ENCODE measurements at places on chromosomes 4 and X.

DNA sequence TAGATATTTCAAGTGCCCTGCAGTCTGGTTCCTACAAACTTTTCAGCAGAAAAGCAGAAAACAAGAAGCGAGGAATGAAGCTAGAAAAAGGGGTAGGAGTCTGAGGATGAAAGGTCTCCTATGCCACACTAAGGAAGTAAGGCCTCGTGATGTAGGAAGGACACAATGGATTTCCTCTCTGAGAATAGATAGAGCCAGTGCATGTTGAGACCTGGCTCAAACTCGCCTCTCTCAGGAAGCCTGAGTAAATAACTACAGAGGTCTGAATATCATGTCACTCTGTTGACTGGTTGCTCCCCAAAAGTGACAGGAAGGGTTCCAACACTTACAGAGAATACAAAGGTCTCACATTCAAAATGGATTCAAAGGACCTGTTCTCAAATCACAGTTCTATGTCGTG, 93.3 kb downstream of the GRIA3 start:
- DNase-seq, result no peak

DNA sequence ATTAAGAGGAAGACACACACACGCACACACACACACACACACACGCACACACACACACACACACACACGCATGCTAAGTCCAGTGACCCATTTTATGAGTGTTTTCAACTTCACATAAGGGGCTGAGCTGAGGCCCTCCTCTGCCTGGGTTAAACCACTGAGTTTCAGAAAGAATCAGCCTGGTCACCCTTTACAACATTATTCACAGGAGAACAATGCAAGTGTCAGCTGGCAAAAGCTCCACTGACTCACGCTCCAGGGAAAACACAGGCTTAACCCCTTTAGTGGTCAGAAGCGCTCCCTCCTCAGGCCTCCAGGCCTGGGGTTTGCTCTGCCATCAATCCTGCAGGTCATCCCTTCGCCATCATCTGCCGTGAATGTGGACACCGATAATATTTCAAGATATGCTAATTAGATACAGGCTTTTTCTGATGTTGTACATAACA, 46.9 kb downstream of the ACOX3 start:
- DNase-seq, result no peak

GRCh38 chrX:72393836-72394517, 88.3 kb upstream of the CITED1 start:
- no peak for DNase-seq

GRCh38 chr4:19850909-19851308, 400.8 kb upstream of the SLIT2 start:
- DNase-seq, result no peak

- DNase-seq, result no peak
These were observed 32.2 kb downstream of the LNX1 start for GRCh38 chr4:53559021-53559620.

DNA sequence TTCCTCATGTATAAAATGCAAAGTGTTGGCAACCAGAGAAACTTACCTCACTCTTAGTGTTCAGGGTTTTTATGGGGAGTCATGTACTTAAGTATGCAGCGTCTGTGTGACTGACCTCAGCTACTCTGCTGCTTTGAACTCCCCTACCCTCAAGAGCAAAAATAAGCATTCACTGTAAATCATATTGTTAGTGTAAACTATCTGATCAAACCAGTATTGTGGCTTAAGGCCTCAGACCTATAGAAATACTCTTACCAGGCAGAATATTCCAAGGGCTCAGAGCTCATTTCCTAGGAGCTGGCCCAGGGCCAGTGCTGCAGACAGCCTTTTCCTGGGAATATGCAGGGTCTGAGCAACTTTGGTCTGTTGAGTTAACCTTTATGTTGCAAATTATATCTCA, 453.1 kb downstream of the CCSER1 start:
- DNase-seq, result no peak

DNA sequence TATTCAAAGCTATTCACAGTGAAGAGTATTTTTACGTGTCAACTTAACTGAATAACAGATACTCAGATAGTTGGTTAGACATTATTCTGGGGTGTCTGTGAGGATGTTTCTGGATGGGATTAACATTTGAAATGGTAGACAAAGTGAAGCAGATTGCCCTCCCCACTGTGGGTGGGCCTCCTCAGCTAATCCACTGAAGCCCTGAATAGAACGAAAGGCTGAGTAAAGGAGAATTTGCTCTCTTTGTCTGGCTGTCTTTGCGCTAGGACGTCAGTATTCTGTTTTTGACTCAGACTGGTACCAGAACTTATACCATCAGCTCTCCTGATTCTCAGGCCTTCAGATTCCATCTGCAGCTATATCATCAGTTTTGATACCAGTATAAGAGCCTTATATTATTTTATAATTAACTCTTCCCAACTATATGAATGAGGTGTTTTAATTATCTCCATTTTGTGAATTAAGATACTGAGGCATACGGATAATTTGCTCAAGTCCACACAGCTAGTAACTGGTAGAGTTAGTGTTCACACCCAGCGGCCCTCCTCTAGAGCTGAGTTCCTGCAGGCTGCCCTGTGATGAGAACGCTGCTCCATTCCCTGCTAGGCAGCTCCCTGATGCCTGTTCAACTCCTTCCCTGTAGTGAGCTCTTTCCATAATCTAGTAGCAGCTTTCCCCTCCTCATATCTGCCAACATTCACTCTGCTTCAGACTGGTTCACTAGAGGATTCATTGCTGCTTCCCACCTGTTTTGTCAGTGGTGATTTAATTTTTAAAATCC, 87.5 kb downstream of the RBM46 start:
- DNase-seq, result no peak

DNA sequence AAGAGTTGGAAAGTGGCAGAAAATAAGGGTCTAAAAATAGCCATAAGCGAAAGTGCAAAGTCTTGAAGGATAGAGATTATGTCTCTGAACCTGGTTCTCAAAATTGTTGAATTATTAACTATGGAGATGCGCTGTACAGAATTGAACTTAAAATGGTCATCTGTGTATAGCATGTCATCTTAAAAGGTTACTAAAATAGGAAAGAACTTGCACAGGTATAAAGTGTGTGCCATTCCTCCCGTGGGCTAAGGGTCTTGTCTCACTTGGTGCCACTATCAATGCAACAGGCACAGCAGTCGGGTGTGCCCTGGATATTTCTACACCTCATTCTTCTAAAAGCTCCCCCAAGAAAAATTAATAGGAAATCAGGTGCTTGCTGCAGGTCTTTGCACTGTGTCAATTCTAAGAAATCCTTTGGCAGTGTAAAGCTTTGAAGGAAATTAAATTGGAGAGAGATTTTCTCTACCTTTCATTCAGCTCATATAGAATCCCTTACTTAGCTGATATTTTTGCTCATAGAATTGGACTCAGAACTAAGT, 2.4 kb downstream of the SORBS2 start:
- no peak for DNase-seq

DNA sequence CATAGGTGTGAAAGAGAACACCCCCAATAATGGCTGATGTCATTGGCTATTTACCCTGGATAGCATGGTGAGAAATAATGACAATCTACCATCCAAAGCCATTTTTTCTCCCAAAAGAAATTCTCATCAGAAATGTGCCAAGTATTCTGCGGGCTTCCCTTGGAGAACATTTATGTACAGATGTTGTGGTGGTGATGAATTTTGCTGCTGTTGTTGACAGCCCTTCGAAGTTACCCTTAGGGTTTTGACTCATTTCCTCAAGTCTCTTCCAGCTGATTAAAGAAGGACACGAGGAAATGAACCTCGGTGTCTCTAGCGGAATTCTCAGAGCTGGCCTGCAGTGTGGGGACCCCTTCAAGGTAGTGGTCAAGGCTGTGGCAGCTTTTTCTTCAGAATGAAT, 3.4 kb downstream of the KIT start:
- DNase-seq, result no peak

GRCh38 chr4:175308236-175308635, 390.1 kb downstream of the ADAM29 start:
- DNase-seq, result no peak

DNA sequence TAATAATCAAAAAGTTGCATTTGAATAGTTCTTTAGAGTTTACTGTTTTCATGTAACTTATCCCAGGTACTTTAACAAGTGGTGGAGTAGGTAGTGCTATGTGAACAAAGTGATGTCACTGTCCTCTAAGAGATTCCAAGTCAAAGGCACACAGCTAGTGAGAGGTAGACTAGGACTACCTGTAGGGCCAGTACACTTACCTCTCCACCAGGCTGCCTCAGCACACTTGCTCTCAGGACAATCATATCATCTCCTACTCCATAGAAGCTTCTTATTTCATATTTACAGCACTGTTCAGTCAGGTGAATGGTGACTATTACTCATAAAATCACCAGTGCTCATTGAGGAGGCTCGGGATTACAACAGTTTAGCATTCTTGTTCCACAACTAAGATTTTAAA, 173.0 kb upstream of the EMCN start:
- no peak for DNase-seq

DNA sequence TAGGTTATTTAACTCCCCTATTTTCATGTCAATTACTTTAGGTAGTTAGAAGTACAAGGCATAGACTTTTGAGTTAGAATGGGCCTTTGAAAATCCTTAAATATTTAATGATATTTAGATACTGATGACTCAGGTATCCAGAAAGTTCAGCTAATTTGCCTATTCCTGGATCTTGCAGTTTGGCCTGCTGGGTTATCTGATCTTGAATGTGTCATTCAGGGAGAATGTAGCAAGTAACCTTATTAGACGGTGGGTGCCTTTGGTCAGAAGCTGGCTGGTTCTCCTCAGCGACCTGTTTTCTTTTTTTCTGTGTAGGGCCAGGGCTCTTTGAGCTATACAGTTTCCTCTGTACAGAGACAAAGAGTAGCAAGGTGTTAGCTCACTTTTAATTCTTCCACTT, 42.0 kb downstream of the MTM1 start:
- no peak for DNase-seq

GRCh38 chr4:11467931-11468330, 39.2 kb upstream of the HS3ST1 start:
- no peak for DNase-seq

- DNase-seq, result no peak
These were observed 53.2 kb downstream of the SPINK2 start for GRCh38 chr4:56768316-56768715.

- no peak for DNase-seq
These were observed 79.9 kb downstream of the MTMR1 start for GRCh38 chrX:150773117-150773516.

DNA sequence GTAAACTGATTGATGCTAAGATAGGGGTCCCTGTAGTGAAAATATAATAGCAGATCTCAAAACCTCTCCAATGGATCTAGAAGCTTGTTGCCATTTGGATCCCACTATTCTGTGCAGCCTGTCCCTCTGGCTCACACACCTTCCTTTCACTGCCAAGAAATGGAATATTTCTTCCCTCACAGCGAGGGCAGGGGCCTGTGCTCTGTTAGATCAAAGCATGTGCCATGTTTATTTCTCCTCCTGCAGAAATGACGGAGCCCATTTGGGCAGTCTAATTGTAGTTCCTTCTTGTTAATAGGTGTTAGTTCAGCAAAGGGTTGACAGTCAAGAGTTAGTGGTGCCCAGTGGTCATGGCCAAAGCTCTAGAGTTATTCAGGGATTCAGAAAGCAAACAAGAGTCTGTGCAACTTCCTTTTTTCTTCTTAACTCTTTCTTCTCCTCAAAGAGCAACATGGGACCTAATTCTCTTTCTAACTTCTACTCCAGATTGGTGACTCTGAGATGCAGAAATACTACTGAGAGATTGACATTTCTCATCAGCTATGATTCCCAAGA, 106.8 kb downstream of the STOX2 start:
- no peak for DNase-seq

- no peak for DNase-seq
These were observed 237.9 kb upstream of the PSAPL1 start for GRCh38 chr4:7672601-7673000.

- no peak for DNase-seq
These were observed 204.8 kb upstream of the LDB2 start for GRCh38 chr4:17103231-17103630.

DNA sequence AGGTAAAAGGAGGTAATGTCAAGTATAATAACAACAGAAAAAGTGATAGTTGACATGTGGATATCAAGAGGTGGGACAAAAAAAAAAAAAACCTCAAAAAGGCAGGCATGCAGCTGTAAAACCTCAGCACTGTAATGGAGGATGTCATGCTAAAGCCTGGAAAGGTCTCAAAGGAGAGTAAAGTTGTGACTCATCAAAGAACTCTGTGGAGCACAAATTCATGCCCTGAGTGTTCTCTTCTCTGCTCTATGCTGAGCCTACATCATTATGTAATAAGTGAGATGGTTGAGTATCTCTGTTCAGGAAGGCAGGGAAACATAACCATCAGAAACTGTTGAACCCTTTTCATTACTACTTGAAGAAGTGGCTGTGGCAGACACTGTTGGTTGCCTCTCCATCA, 597.8 kb downstream of the BCOR start:
- DNase-seq, result no peak

DNA sequence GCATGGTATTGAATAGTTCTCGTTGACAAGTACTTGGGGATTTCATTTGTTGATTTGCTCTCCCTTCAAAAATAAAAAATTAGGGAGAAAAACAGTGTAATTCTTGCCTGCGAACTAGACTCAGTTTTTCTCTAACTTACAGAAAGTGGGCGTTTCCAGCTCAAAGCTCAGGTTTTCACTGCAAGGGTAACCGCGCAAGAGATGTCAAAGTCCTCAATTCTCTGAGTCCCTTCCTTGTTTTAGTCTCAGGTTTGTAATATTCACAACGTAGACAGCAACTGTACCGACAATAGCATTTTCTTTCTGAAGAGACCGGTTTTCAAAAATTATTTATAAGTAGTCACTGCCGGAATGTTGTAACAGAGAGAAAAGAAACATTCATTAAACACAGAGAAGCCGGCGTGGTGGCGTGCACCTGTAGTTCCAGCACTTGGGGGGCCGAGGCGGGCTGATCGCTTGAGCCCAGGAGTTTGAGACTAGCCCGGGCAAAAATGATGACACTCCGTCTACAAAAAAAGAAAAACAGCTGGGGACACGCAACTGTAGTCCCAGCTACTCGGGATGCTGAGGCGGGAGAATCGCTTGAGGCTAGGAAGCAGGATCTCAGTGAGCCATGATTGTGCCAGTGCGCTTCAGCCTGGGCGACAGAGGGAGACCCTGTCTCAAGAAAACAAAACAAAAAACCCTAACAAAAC, 774 bp downstream of the ZCCHC4 start:
- DNase-seq, result no peak

- DNase-seq, result no peak
These were observed 126.4 kb upstream of the NOCT start for GRCh38 chr4:138889216-138889615.

GRCh38 chr4:139144161-139144859, 32.7 kb downstream of the ELF2 start:
- no peak for DNase-seq

- no peak for DNase-seq
These were observed 212.7 kb upstream of the C1QTNF7 start for GRCh38 chr4:15215109-15215508.

DNA sequence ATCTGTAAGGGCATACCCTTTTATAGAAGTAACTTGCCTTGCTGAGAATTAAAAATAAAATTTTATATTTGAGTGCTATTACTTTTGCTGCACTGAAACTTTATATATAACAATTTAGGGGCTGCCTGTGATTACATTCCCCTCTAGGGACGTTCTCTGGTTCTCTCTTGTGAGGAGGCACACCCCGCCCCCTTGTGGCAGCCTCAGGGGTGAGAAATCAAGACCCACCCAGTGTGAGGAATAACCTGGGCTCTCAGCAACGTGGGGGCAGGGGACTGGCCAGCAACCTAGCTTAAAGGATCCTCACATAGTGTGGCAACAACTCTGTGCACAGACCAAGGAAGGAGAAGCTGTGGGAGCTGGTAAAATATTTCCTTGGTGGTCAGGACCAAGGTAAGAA, 43.7 kb downstream of the MAGEA9 start:
- peak; percentile 3 for DNase-seq

- no peak for DNase-seq
These were observed 116.3 kb downstream of the SHROOM4 start for GRCh38 chrX:50697691-50698090.

- DNase-seq, result no peak
These were observed 8.0 kb downstream of the HERC3 start for GRCh38 chr4:88600176-88600838.
